ENCODE measurements at places on chromosomes 7 and 10. TPM values are rescaled to one million over a fixed set of nuclear protein-coding genes. Genes with fewer than 3 reads are reported as not detected.

DNA sequence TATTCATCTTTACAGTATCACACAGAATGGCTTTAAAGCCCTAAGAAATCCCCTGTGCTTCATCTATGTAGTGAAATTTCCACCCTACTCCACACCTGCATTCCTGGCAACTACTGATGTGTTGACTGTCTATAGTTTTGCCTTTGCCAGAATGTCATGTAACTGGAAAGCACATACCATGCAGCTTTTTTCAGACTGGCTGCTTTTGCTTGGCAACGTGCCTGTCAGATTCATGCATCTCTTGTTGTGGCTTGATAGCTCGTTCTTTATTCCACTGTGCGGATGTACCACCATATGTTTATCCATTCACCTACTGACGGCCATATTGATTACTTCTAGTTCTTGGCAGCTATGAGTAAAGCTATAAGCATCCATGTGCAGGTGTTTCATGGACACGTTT, 30.6 kb downstream of the RBM17 start:
- no peak for DNase-seq

GRCh38 chr10:79402951-79403350, 42.5 kb downstream of the ZCCHC24 start:
- no peak for DNase-seq

DNA sequence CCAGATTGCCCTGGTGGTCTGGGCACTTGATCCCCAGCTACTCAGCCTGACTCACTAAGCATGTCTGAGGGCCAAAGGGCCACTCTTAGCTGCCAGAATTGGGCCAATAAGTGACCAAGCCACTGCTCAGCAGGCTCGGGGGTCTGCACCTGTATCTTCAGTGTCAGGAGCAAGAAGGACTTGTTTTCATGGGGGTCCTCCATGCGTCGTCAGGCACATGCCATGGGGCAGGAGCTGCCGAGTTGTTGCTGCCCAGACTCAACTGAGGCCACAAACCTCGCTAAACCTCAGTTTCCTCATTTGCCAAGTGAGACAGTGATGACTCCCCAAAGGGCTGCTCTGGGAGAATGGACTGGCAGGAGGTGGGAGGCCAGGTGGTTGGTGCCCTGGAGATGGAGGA, 158.6 kb upstream of the GDF10 start:
- DNase-seq: no peak

DNA sequence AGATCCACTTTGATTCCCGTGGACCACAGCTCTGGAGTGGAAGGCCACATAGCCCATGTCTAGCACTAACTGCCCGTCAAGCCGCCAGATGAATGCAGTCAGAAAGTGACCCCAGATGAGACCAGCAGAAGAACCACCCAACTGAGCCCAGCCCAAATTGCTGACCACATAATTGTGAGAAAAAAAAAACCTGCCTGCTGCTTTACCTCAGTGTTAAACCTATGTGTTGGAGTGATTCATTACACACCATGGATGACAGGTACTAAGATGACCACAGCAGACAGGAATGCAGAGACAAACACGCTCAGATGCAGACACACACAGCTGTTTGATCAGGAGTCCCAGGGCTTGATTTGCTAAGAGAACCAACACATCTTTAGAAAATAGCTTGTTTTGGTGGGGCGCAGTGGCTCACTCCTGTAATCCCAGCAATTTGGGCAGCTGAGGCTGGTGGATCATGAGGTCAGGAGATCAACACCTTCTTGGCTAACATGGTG, 168.1 kb upstream of the PPP2R2D start:
- DNase-seq: no peak

GRCh38 chr7:54788664-54789063, 29.7 kb upstream of the SEC61G start:
- peak; percentile 92 for DNase-seq

Gene KIAA1549
- total RNA-seq: 3.3 TPM

Gene MACROH2A2
- total RNA-seq: 13.3 TPM

Gene RET
- not detected for total RNA-seq

Gene EFCAB10
- not detected for total RNA-seq

GRCh38 chr7:24472093-24472492, 101.2 kb upstream of the PALS2 start:
- DNase-seq: no peak

Gene UBN2
- total RNA-seq: 5.3 TPM

Gene GHRHR
- total RNA-seq: not detected

DNA sequence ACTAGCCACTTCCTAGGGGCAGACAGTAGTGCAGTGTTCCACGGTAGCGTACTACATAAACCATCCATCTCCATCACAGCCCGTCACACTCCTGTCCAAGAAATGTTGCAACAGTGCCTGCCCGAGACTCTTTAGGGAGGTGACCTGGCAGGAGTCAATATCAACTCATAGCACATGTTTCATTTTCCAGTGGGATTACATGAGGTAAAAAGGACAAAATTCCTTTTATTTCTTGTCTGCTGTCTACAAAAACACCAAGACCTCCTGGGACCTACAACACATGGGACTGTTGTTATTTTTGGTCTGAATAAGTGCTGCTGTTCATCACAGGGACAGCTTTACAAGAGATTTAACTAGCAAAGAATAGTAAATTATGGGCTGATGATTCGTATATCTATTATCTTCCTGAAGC, 99.9 kb downstream of the MPP7 start:
- peak; percentile 58 for DNase-seq

Gene CTAGE4
- 0.06 TPM for total RNA-seq

GRCh38 chr10:32132357-32132946, 76.2 kb upstream of the KIF5B start:
- DNase-seq: no peak

DNA sequence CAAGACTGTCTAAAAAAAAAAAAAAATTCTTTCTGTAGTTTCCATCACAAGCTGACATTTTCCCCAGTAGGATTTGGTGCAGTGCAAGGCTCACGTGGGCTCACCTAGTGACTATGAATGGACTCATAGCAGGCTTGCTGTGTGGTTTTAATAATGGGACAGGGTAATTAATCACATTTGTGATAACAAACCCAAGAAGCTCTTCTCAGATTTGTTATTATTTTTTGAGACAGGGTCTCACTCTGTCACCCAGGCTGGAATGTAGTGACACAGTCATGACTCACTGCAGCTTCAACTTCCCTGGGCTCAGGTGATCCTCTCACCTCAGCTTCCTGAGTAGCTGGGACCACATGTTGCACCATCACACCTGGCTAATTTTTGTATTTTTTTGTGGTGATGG, 40.0 kb downstream of the NACAD start:
- DNase-seq: no peak

Gene SUN3
- not detected for total RNA-seq

Gene NEURL1
- total RNA-seq: not detected

- no peak for DNase-seq
These were observed 132.9 kb downstream of the FAM204A start for GRCh38 chr10:118209215-118209614.

- DNase-seq: peak; percentile 38
These were observed 145.1 kb downstream of the GRM8 start for GRCh38 chr7:127107601-127108007.

- no peak for DNase-seq
These were observed 1.6 kb upstream of the KNDC1 start for GRCh38 chr10:133158437-133158755.

GRCh38 chr7:48933549-48934085, 9.3 kb downstream of the CDC14C start:
- DNase-seq: no peak

Gene PTF1A
- total RNA-seq: not detected

- no peak for DNase-seq
These were observed 6.6 kb downstream of the EMX2 start for GRCh38 chr10:117549100-117549585.

DNA sequence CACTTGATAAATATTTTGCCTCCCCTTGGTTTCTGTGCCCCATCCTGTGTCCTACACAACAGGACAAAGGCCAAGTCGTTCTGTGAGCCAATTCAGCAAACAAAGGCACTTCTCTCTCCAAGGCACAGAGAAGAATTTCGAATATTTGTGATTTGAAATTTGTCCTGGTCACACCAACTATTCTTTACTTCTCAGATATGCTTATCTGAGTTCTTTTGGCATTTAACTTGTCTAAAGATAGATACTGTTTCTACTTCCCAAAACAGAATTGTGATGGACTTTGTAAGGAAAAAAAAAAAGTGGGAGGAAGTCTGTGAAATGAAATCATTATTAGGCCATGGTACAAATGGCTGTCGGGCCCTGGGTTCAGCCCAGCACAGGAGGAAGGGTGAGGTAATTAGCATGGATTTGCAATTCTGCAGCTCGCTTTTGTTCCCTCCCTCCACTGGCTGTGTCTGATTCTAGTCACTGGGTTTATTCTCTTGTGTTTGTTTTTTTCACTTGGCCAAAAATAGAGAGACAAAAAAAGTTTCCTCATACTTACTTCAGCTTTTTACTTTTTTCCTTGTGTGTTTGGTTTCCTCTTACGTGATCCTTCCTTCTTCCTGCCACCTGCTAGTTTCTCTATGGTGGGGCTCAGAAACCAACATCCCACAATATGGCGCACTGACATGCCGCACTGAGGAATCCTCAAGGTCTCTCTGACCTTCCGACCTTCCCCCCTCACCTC, 108.2 kb upstream of the MKLN1 start:
- DNase-seq: no peak

- no peak for DNase-seq
These were observed 103.1 kb upstream of the AFAP1L2 start for GRCh38 chr10:114507449-114507848.

DNA sequence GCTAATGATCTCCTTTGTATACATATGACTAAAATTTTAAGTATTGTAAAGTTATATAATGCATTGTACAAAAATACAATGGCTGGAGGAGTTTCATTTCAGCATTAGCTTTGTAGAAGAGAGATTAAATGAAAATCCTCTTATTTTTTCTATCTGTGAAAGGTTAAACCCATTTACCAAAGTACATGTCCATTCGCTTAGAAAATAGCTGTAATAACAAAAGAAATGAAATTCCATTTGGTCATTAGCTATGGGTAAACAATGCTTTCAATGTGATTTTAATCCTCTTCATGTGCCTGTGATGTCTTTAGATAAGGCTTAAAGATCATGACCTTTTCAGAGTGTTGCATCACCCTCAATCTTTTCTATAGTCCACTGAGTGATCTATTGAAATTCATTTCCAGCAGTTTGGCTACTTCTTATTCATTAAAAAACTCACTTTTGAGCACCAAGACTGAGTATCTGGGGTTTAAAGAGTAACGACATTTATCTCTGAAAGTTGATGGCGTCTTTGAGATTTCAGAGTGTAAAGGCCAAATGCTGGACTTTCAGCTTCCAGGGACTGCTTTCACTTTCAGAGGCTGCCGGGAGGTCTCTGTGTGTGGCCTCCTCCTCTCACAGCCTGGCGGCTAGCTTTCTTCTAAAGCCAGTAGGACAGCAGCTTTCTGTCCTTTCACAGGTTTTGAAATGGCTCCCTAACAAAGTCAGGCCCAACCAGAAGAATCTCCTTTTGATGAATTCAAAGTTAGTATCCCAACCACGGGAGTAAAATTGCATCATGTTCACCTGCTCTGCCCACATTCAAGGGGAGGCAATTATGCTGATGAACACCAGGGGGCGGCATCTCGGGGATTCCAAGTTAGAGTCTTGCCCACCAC, 701.4 kb upstream of the COBL start:
- peak; percentile 16 for DNase-seq

DNA sequence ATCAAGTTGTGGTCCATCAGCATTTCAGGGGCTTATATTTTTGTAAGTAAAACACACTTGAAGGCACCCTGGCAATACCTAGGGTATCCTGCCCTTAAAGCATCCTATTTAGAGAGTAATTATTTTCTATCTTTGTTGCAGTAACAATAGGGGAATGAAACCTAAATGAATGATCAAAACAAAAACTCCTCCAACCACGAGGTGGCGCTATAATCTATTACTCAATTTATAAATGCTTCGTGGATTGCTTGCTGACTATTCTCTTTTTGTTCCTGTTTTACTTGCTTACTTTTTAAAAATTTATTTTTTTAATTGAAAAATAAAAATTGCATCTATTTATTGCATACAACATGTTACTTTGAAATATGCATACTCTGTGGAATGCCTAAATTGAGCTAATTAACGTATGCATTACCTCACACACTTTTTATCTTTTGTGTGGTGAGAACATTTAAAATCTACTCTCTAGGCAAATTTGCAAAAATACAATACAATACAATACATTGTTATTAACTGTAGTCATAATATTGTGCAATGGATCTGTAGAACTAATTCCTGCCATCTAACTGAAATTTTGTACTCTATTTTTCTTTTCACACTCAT, 147.7 kb upstream of the BMPER start:
- DNase-seq: peak; percentile 72

- peak; percentile 41 for DNase-seq
These were observed 169.9 kb upstream of the ASAH2 start for GRCh38 chr10:50421026-50421719.

DNA sequence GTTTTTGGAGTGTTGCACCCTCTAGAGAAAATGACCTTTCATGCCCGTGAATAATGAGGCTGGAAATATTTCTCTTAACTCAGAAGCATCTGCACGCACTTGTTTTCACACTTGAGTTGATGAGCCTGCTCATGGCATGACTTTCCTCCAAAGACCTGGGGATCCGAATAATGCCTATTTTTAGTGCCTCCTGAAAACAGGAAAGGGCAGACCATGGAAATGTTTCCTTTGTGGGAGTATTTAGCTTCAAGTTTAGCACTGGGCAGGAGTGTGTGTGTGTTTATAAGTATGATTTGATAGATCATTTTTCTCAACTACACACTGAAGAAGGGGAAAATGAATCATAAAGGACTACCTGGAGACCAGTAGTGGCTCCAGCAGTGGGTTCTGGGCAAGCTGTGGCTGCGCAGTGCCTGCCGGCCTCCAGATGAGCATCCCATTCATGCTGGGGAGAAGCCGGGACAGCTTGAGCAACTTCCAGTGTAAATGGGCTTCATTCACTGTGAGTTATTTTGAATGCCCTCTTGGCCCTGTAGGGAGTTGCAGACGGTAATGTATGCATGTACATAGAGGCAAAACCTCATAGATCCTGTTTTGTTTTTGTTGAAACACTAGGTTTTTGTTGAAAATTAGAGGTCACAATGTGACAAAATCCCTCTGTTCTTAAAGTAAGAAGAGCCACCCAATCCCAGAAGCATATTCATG, 117.8 kb upstream of the INSYN2A start:
- DNase-seq: no peak

DNA sequence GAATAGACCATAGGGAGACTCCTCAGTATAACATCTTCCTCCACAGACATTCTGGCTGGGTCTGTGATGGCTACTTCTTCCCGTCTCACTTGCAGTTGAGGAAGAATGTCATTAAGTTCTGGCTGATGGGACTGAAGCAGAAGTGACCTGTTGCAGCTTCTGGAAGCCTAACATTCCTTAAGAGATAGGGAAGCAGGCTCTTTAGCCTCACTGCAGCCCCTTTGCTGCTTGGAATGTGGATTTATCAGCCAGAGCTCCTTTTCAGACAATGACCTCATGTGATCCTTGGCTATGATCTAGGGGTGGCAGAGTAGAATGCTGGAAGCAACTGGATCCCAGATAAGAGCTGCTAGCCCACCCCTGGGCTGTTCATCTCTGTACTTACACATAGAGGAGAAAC, 142.5 kb downstream of the RNF216 start:
- no peak for DNase-seq

- DNase-seq: no peak
These were observed 919 bp downstream of the MAFK start for GRCh38 chr7:1531263-1531978.

Measured in LHCN-M2 (cell line).